Left renal cortex interstitium (tissue), 4 donors: ENCODE measurements at places on chromosomes 11 and 22. TPM values are rescaled to one million over a fixed set of nuclear protein-coding genes. Genes with fewer than 3 reads are reported as not detected.

- no peak for DNase-seq
These were observed 1147.8 kb downstream of the JRKL start for GRCh38 chr11:97537407-97538150.

- DNase-seq = no peak
These were observed 30.5 kb downstream of the IFT27 start for GRCh38 chr22:36745301-36745995.

DNA sequence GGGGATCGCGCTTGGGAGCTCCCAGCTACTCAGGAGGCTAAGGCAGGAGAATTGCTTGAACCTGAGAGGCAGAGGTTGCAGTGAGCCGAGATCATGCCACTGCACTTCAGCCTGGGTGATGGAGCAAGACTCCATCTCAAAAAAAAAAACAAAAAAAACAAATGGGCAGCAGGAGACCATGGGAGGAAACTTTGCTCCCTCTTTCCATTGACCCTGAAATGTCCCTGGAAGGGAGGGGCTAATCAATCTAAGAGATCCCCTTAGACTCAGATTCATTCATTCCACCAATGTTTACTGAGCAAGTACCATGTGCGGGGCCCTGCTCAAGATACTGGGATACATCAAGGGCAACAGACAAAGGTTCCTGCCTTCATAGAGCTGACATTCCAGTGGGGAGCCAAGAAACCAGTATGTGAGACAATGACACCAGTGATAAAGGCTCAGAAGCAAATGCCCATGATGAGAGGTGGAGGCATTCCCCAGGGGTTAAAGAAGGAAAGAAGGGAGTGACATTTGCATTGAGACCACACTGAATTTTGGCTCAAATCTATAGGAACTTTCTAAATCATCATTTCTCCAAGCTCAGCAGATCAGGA, 37.7 kb upstream of the TFIP11 start:
- DNase-seq = no peak

- no peak for DNase-seq
These were observed 54.7 kb downstream of the SGSM3 start for GRCh38 chr22:40425082-40425481.

GRCh38 chr11:111299101-111300026, 1.0 kb downstream of the POU2AF3 start:
- DNase-seq = no peak

DNA sequence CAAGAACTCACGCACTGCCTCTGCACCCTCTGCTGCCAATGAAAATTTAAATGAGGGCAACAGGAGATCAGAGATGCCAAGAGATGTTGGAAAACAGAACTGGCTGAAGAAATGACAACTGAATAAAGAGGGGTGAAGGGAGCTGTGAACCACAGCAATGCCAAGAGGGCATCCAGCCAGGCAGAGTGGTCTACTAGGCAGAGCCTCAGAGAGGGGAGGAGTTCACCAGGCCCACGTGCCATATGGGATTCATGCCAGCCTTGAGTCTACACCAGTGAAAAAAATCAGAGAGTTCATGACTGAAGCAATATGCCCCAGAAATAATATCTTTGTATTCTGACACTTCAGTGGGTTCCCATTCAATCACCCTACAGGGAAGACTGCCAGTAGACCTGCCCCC, 4.4 kb downstream of the APOL2 start:
- no peak for DNase-seq

- no peak for DNase-seq
These were observed 6.3 kb upstream of the MCHR1 start for GRCh38 chr22:40673017-40673416.

Gene MYOD1
- not detected for polyA plus RNA-seq

Gene OR51B4
- polyA plus RNA-seq = not detected

Gene C11orf58
- 427 TPM for polyA plus RNA-seq
